ENCODE measurements at places on chromosomes 7 and 10.

- DNase-seq, result no peak
These were observed 13.1 kb downstream of the RSU1 start for GRCh38 chr10:16804123-16804522.

DNA sequence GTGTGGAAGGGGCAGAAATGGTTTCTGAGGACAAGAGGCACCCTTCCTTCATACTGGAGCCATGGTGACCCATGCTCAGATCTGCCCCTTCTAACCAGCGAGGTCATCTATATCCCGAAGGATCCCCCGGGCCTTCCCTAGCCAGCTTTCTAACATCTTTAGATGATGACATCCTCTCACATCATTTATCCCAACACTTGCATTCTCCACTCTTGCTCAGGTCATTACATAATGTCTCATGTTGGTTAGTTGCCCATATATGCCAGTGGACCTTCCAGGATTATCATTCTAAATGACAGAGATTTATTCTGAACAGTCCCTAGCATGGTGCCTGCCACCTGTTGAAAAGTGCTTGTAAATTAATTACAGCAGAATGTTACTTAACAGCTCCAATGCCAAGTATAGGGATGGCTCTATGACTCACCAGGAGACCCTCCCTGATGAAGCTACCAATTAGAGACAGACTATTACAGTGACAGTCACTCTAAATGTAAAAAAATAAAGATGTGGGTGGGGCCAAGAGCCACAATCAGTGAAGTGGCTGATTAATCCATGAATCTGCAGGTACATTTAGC lies 22.6 kb upstream of the ABLIM1 start:
- no peak for DNase-seq

DNA sequence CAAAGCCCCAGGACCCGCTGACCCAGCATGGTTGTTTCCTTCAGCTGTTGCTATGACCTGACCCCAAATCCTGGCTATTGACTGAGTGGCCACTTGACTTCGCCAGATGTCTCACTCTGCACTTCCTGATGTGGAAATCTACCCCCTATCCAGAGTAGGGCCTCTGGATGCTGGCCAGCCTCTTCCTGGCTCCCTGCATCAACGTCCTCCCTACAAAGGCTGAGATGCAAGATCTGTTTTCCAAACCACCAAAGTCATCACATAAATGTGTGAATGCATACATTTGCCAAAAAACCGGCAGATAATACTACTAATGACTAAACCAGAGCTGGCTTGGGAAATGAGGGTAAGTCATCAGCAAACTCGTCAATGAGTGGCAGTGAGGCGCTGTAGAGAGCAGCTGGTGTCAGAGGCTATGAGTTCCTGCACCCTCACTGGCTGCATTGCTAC lies 70.4 kb downstream of the PYROXD2 start:
- no peak for DNase-seq

- DNase-seq, result no peak
These were observed 109.2 kb upstream of the TRIM24 start for GRCh38 chr7:138350701-138351357.

GRCh38 chr10:30359373-30360206 lies 10.5 kb upstream of the MTPAP start:
- DNase-seq, result no peak
